Activated naive CD4-positive, alpha-beta T cell treated with anti-CD3 and anti-CD28 coated beads for 36 hours (primary cell): ENCODE measurements at places on chromosomes 7 and 10.

DNA sequence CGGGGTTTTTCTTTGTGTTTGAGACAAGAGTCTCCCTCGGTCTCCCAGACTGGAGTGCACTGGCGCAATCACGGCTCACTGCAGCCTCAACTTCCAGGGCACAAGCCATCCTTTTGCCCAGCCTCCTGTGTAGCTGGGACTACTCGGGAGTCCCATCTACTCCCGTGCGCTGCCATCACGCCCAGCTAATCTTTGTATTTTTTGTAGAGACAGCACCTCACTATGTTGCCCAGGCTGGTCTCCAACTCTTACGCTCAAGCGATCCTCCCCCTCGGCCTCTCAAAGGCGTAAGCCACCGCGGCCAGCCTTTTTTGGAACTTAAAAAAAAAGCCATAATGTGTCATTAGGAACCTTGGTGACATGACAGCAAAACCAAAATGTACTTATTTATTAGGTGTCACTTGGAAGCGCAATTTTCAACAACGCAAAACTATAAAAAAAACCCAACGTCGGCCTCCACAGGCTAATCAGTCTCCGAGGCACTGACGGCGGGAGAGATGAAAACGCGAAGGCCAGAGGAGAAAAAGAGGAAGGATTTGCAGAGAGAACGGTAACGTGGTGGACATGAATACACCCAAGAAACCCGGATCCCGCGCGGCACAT, 911 bp upstream of the HNRNPH3 start:
- peak; percentile 35 for DNase-seq

- DNase-seq: no peak
Measured at GRCh38 chr10:119694608-119695007, 31.2 kb upstream of the INPP5F start.

GRCh38 chr10:103663802-103664201, 170.3 kb downstream of the NEURL1 start:
- DNase-seq: no peak

DNA sequence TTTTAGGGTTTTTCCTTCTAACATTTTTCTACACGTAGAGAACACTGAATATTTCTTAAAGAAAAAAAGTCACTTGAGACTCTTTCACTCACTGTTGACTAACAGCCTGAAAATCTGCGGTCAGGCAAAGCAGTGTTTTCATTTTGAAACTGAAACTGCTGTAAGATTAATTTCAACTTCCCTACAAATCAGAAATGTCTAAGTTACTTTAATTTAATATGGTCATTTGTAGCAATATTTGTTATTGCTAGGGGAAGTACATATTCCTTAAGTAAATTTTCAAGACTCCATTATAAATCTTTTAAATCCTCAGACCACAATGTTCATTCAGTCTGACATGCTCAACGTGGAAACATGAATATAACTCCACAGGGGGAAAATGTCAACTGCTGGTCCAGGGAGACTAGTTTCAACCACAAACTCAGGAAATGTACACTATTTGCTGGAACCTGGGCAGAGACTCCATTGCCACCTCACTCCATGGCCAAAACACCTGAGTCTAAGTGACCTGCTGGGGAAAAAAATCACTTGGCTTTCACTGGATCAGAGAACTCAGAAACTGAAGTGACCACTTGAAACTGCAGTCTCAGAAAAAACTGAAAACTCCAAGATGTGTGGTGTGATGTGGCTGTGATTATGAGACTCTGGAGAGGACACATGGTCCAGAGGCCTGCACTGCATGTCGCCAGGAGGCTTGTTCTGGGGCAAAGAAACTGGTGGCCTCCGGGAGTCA, 161.2 kb downstream of the TAX1BP1 start:
- peak; percentile 51 for DNase-seq

GRCh38 chr7:25632616-25633015, 404.3 kb upstream of the NPVF start:
- DNase-seq: no peak

DNA sequence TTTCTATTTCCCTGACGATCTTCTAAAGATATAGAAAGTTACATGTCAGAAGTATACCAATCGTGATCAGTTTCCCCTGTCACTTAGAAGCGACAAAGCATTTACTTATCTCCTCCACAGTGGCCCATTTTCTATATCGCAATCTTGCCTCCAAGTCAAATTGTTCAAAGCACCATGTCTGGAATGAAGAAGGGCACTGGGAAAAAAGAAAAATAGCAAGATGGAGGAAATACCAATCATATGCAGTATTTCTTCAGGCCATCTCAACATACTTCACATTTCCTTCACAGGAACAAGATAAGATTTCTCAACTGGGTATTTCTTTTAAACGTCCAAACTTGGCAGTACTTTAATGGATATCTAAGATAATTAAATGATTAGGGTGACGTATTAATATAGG, 63.3 kb upstream of the IL6 start:
- DNase-seq: no peak

GRCh38 chr10:91103384-91104192, 116.9 kb upstream of the PCGF5 start:
- DNase-seq: no peak

DNA sequence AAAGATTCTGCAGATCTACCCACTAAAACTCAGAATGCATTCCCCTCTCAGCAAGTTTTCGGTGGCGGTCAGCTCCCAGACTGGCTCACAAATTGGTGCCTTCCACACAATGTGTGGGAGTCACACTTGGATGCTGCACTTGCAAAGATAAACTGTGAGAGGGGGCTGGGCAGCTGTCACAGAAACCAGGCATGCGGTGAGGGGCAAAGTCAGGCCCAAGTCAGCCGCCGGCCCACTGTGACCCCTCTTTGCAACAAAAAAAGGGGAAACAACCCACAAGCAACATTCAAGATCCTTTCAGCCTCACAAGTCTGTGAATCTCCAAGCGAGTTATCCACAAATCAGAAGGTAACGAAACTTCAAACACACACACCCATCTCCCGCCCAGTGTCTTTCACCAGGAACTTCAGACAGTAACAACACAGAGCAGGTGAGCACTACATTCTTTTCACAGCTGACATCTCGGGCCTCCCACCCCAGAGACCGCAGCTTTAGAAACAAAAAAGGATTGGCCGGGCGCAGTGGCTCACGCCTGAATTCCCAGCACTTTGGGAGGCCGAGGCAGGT, 32.0 kb downstream of the SNX8 start:
- DNase-seq: no peak

GRCh38 chr7:157851501-157852067, 514.8 kb downstream of the DNAJB6 start:
- DNase-seq: peak; percentile 93

- DNase-seq: no peak
Measured at GRCh38 chr10:10687751-10688150, 329.9 kb upstream of the CELF2 start.

DNA sequence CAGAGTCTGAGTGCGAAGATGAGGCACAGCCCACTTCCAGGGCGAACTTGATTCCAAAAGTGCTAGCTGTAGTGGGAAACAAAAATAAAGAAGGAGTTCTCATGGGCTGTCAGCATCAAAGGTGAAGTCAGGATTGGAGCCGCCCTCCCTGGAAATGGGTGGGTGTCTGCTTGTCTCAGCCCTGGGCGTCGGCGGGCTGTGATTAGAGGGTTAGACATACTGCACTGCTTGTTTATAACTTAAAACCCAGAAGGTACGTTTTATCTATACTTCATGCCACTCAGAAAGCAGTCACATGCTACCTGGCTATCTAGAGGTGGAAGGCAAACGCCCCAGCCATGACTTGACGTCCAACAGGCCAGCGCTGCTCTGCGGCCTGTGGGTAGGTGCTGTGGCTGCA, 108.7 kb upstream of the NPS start:
- DNase-seq: no peak

GRCh38 chr7:27410812-27411544, 168.4 kb downstream of the EVX1 start:
- no peak for DNase-seq

DNA sequence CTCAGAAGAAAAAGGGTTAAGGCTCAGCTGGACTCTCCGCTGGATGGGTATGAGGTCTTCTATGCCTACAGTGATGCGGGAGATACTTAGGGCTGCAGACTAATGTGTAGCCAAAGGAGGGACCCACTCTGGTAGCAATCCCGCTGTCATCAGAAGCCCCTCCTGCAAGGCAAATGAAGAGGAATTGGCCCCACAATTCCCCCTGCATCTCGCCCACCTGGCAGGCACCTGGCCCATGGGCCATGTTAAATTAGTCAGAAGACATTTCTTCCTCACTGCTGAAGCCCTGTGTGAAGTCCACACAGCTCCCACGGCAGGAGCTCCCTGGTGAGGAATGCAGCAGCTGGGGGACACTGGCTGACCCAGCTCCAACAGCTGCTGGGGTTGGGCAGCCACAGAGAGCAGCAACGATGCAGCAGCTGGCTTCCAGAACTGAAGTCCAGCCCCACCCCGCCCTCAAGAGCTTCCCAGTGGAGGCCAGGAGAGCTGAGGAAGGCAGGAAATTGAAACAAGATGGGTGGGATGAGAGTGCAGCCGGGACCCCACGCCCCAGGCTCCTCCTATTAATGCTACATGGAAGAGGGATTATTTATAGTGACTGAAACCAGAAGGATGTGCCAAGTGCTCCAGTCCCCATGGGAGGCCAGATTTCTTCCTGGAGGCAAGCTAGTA, 5.5 kb downstream of the VSTM4 start:
- no peak for DNase-seq

- DNase-seq: no peak
Measured at GRCh38 chr10:8998751-8999150, 944.3 kb downstream of the GATA3 start.

DNA sequence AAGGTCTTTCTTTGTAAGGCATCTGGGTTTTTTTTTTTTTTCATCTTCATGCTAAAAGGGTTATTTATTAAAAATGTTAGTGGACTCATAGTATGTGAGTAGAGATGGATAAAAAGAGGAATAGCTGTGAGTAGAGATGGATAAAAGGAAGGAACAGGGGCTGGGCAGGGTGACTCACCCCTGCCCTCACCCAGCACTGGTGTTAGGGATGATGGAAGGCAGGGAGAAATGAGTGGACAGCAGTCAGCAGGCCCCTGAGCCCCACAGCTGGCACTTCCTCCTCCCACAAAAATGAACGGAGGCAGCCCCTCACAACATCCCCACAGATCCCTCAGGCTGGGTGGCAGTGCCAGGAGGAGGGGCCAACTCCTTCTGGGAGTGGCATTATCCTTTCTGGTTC, 39.3 kb downstream of the ANTXRL start:
- DNase-seq: no peak

- no peak for DNase-seq
Measured at GRCh38 chr10:89554433-89554832, 19.0 kb upstream of the SLC16A12 start.

DNA sequence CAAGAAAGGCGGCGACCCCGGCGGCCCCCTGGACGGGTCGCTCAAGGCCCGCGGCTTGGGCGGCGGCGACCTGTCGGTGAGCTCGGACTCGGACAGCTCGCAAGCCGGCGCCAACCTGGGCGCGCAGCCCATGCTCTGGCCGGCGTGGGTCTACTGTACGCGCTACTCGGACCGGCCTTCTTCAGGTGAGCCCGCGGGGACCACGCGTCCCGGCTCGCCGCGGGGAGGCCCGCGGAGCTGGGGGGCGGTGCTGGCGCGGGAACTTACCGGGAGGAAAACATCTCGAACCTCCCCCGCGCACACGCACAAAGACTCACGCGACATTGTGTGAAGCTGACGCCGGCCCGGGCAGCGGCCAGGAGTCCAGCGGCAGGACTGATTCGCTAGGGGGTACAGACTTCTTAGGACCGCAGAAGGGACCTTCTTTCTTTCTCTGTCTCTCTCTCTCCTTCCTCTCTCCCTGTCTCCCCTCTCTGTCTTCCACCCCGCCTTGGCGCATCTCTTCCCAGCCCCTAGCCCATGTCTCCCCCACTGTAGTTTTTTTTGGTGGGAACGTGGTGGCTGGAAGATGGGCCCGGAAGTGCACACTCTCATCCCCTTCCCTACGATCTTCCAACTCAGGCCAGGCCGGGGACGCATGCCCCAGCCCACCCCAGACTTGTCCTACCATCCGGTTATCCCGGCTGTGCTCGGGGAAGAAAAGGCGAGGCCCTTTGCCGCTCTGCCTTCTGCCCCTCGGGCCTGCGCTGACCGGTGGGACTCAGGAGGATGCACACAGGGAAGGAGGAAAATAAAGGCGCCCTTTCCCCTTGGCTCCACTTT, 1.2 kb downstream of the EN2 start:
- DNase-seq: no peak

DNA sequence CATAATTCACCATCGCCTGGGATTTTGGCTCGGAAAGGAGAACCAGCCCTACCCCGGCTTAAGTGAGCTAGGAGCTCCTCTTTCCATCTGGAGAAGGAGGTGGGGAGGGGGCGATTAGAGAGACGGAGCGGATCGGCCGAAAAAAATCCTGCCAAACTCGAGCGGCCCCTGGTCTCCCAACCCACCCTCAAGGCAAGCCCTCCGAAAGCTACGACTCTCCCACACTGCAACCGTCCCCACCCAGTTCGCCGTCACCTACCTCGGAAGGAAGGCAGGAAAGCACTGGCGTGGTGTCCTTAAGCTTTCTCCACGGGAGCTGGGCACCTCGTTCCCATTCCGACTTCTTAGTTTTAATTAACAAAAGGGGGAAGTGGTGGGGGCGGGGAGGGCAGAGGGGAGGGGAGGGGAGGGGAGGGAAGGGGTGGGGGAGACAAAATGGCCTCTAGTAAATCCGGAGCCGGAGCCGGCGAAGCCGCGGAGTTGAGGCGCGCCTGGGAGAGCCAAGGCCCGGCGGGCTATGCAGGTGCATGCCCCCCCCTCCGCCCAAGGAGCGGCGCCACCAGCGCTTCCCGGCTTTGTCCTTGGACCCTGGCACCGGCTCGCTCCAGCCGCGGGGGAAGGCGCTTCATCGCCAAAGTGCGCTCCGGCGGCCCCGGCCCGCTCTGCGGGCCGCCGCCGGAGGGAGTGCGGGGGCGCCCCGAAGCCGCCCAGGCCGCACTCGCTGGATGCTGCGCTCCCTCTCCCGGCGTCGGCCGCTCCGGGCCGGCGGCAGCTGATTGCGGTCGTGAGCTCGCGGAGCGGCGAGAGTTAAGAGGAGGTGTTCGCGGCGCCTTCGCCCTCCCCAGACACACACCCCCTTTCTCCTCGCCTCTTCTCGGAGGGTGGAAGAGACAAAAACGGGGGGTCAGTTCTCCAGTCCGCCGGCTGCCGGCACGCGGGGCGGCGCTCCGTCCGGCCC, at the start of gene LRRC4:
Gene LRRC4, minus strand, starts transcription at position 784 of the 958 bp plus-strand sequence. CDS start 797 bp downstream, outside the sequence.
- peak; percentile 50 for DNase-seq

GRCh38 chr7:151408839-151409666, 785 bp downstream of the WDR86 start:
- DNase-seq: peak; percentile 27

DNA sequence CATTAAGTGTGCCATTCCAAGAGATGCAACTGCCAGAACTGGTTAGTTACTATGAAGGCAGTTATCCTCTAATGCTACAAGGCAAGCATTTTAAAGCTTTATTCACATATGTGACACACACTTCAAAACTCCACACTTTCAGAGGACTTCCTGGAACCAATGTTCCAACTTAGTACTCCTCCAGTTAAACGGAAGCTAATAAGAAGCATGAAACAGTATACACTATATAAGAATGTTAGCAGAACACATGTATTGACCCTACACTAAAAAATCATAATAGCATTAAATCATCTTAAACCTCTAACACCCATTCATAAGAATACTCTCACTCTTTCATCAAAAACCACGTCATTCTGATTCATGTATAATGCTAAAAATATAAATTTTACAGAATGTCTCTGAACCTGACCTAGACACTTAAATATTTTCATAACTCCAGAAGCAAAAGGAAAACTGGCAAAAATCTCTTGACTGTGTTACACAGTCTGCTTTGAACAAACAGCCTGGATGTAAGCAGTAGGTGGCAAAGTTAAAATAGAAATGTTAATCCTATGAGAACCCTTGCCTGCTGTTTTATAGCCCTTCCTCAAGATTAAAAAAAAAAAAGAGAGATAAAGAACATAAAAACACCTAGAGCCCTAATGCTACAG, 135.0 kb downstream of the SEMA3C start:
- DNase-seq: no peak

- DNase-seq: no peak
Measured at GRCh38 chr10:113175756-113176651, 226.0 kb downstream of the TCF7L2 start.
